ENCODE measurements at places on chromosomes 4 and X. TPM values are rescaled to one million over a fixed set of nuclear protein-coding genes. Genes with fewer than 3 reads are reported as not detected.

The PLA2G12A gene
- total RNA-seq: 27.8 TPM

The CLTRN gene
- 1.2 TPM for total RNA-seq

The SH3BGRL gene
- total RNA-seq: 51.4 TPM

The SLC4A4 gene
- total RNA-seq: 30.4 TPM

The KANTR gene
- 29.6 TPM for total RNA-seq

The AKAP17A gene
- total RNA-seq: 193 TPM

The ZCCHC18 gene
- total RNA-seq: 0.15 TPM

The CTAG2 gene
- not detected for total RNA-seq

The CCNA2 gene
- 3.5 TPM for total RNA-seq

The DCAF4L1 gene
- 0.24 TPM for total RNA-seq

All from upper lobe of left lung (tissue), 6 donors.